ENCODE measurements at places on chromosomes 16 and 17. TPM values are rescaled to one million over a fixed set of nuclear protein-coding genes. Genes with fewer than 3 reads are reported as not detected.

ESRP2 gene
- total RNA-seq, result 59.3 TPM

GRCh38 chr17:39174920-39175694, 9.1 kb upstream of the ARL5C start:
- DNase-seq, result peak; percentile 94
- H3K27me3 ChIP-seq, result no peaks in the 10 kb centered on the region
- H3K27ac ChIP-seq, result no peak overlapping the region
- peaks cover 11% of the 10 kb centered on the region for H3K36me3 ChIP-seq
- peak overlapping the region; percentile 50 for H3K4me3 ChIP-seq
- no peaks in the 10 kb centered on the region for H3K4me1 ChIP-seq

DNA sequence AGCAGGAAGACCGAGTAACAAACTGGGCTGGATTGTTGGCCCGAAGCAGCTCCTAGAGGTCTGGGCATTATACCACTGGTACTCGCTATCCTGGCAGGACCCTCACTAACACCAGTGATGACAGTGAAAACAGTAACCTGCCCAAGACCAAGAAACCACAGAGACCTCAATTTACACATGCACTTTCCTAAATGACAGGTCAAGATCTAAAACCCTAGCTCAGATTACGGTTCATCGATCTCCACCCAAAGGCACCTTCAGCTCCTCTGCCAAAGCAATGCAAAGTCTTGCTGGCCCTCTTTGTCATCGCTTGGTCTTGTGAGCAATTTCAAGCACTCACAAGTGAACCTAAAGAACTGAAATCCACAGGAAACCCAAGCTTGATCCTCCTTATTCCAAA, 1.5 kb downstream of the PIP4K2B start:
- H3K27ac ChIP-seq, result no peak overlapping the region
- no peak for DNase-seq
- peak overlapping the region; percentile 99 for H3K4me3 ChIP-seq
- H3K27me3 ChIP-seq, result no peaks in the 10 kb centered on the region
- H3K4me1 ChIP-seq, result no peaks in the 10 kb centered on the region

CDH5 gene
- total RNA-seq, result not detected

DNA sequence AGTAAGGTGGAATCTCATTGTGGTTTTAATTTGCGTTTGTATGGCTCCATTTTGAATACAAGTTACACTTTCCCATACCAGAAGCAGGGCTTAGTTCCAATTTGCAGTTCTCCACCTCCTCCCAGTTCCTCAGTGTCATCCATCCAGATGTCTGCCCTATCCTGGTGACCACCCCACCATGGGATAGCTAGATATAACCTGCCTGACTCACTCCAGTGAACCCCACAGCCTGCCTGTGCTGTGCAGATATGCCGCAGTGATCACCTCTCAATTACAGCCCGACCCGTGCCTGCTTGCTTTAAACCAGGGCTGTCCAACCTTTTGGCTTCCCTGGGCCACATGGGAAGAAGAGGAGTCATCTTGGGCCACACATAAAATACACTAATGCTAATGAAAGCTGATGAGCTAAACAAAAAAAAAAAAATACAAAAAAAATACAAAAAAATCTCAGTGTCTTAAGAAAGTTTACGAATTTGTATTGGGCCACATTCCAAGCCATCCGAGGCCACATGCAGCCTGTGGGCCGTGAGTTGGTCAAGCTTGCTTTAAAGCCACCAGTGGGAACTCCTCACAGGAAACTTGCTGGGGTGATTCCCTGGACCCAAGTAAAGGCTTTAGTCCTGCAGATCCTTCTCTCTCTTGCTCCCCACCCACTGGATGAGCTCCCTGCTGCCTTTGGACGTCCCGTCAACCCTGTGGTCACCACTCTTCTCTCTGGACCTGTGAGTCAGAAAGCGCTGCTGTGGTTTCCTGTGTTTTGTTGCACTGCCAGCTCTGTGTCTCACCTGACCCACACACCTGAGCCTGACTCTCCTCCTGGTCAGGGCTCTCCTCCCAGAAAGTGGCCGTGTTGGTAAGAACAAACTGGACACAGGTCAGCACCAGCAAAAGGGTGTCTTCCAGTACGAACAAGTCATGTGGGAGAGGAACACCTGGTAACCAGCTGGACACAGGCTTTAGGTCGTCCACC, 83.0 kb downstream of the EMP2 start:
- H3K27me3 ChIP-seq, result no peaks in the 10 kb centered on the region
- H3K4me3 ChIP-seq, result no peak overlapping the region
- no peak for DNase-seq
- H3K36me3 ChIP-seq, result peaks cover 17% of the 10 kb centered on the region

DNA sequence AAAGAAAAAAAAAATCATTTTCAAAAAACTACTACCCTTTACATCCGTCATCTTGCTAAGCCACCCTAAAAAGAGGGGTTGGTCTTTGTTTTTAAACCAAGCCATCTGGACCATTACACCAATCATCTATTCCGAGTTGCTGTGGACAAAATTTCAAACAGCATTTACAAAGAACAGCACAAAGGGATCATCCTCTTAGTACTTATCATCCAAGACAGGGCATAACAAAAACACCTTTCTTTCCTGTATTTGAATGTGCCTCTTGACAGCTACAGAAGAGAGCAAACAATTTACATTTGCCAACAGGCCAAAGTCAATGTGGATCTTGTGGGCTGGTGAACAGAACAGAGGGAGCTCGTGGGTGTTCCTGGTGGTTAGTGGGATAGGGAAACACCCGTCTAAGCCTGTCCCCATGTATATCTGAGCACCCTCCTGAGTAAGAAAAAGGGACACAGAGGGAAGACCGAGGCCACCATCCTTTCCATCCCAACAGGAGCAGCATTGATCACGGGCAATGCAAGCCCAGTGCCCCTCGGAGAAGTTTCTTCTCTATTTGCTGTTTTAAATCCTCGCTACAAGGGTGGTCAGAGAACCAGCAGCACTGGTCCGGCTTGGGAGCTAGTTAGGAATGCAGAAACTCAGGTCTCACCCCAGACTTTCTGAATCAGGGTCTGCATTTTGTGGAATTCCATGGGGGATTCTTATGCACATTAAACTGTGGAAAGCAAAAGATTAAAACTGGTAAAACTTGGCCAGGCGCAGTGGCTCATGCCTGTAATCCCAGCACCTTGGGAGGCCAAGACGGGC, 1.9 kb downstream of the SLC39A11 start:
- H3K27ac ChIP-seq, result no peak overlapping the region
- H3K4me3 ChIP-seq, result peak overlapping the region; percentile 39
- H3K27me3 ChIP-seq, result no peaks in the 10 kb centered on the region
- H3K36me3 ChIP-seq, result peaks cover 13% of the 10 kb centered on the region
- H3K4me1 ChIP-seq, result no peaks in the 10 kb centered on the region

SMPD3 gene
- 0.94 TPM for total RNA-seq

- DNase-seq, result no peak
- no peak overlapping the region for H3K4me3 ChIP-seq
- H3K36me3 ChIP-seq, result no peaks in the 10 kb centered on the region
- H3K27ac ChIP-seq, result no peak overlapping the region
- H3K4me1 ChIP-seq, result peaks cover 4% of the 10 kb centered on the region
- H3K27me3 ChIP-seq, result no peaks in the 10 kb centered on the region
These were observed 3.9 kb upstream of the CCL2 start for GRCh38 chr17:34251186-34251585.

- DNase-seq, result no peak
- H3K27me3 ChIP-seq, result no peaks in the 10 kb centered on the region
- no peak overlapping the region for H3K4me3 ChIP-seq
- H3K36me3 ChIP-seq, result peaks cover 10% of the 10 kb centered on the region
These were observed 10.5 kb downstream of the PPM1D start for GRCh38 chr17:60610473-60610872.

GRCh38 chr17:77462090-77462489, 321.3 kb downstream of the SEC14L1 start:
- H3K36me3 ChIP-seq, result peaks cover 14% of the 10 kb centered on the region
- no peak overlapping the region for H3K27ac ChIP-seq
- no peak overlapping the region for H3K4me3 ChIP-seq
- H3K4me1 ChIP-seq, result no peaks in the 10 kb centered on the region
- no peak for DNase-seq

TOM1L1 gene
- 44.6 TPM for total RNA-seq

GRCh38 chr16:73545755-73546154, 497.8 kb upstream of the ZFHX3 start:
- no peak overlapping the region for H3K27ac ChIP-seq
- no peaks in the 10 kb centered on the region for H3K27me3 ChIP-seq
- H3K4me3 ChIP-seq, result no peak overlapping the region
- peaks cover 5% of the 10 kb centered on the region for H3K4me1 ChIP-seq
- no peak for DNase-seq
- H3K36me3 ChIP-seq, result no peaks in the 10 kb centered on the region

DNA sequence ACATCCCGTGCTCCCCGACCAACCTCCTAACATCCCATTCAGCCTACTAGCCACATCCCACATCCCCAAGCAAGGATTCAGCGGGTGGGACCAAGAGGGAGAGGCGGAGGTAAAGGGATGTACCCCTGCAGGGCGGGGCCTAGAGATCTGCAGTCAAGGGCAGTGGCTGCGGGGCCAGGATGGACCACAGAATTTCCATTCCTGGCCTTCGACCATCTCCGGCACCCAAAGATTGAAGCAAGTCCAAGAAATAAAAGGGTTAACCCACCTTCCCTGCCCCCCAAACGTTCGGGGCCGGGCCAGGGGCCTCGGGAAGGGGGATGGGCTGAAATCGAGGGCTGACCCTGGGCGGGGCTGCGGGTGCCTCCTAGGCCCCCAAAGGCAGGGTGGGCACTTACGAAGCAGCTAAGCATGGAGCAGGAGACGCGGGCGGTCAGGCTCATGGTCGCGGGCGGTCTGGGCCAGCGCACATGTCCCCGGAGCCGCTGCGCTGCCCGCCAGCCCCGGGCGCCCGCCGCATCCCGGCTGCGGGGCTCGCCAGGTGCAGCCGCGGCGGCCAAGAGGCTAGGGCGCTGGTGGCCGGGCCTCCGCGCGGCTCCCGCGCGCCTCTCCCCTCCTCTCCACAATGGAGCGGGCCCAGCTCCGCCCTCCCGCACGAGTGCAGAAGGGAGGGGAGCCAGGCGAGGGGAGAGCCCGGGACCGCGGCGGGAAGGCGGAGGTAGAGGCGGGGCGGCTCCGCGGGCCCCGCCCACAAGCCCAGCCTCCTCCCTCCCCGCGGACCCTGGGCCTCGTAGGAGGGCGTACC, at the start of gene MTMR4:
MTMR4 (minus strand) TSS at position 674 of the 805 bp plus-strand sequence; CDS start at position 443, 231 bp downstream.
- H3K27ac ChIP-seq, result no peak within 1 kb of the TSS
- no peaks in the 10 kb centered on the region for H3K27me3 ChIP-seq
- DNase-seq, result peak; percentile 97
- peak within 1 kb of the TSS; percentile 95 for H3K4me3 ChIP-seq

DNA sequence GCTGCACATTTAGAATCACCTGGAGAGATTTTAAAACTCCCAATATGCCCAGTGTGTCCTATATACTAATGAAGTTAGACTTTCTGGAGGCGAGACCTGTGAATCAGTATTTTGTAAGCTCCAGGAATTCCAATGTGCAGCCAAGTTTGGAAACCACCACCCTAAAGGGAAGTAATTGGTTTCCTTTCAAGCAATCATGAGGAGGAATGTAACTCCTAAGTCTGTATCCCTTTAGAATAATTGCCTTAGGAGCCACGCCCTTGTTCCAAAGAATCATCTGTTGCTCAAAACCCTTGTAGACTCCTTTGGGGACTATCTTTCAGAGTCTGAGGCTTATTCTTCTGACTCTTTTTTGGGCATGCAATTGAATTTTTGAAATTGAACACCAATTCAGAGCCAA, 84.4 kb downstream of the DNAH9 start:
- no peaks in the 10 kb centered on the region for H3K36me3 ChIP-seq
- no peak for DNase-seq
- H3K4me3 ChIP-seq, result no peak overlapping the region
- H3K27ac ChIP-seq, result no peak overlapping the region

VPS35L gene
- total RNA-seq, result 59.2 TPM

DNA sequence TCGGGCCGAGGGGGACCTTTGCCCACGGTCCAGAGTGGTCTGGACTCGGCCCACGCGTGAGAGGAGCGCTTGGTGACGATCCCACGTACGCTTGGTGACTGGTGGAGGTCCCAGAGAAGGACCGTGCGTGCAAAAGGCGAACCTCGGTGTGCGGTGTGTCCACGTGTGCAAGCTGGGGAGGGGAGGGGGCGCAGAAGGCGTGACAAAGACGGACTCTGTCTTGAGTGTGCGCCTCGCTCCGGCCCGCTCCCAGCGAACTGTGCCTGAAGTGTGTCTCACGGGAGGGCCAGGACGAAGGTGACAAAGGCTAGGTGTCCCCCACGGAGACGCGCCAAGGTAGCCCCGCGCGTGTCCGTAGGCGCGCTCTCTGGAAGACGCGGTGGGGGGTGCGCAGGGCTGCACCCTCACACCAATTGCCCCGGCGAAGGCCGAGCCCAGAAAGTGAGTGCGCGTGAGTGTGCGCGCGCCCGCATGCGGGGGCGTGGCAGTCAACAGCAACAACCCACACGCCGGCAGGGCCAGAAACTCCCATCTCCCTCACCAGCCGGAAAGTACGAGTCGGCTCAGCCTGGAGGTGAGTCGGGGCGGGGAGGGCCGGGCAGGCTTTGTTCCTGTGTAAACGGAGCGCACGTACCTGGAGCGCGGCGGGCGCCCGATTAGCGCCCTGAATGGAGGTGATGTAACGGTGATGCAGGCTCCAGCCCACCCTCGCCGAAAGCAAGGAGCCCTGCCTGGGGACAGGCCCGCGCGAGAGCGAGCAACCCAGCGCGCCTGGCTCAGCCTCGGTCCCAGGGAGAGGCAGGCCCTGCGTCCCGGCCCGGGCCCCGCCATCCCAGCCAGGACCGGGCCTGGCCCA, at the start of gene GPRC5C:
GPRC5C (plus strand) TSS at position 521 of the 856 bp plus-strand sequence. CDS start 7,689 bp downstream, outside the sequence.
- peaks cover 6% of the 10 kb centered on the region for H3K4me1 ChIP-seq
- no peaks in the 10 kb centered on the region for H3K36me3 ChIP-seq
- DNase-seq, result peak; percentile 91
- H3K27me3 ChIP-seq, result peaks cover 3% of the 10 kb centered on the region
- H3K4me3 ChIP-seq, result peak within 1 kb of the TSS; percentile 70

DNA sequence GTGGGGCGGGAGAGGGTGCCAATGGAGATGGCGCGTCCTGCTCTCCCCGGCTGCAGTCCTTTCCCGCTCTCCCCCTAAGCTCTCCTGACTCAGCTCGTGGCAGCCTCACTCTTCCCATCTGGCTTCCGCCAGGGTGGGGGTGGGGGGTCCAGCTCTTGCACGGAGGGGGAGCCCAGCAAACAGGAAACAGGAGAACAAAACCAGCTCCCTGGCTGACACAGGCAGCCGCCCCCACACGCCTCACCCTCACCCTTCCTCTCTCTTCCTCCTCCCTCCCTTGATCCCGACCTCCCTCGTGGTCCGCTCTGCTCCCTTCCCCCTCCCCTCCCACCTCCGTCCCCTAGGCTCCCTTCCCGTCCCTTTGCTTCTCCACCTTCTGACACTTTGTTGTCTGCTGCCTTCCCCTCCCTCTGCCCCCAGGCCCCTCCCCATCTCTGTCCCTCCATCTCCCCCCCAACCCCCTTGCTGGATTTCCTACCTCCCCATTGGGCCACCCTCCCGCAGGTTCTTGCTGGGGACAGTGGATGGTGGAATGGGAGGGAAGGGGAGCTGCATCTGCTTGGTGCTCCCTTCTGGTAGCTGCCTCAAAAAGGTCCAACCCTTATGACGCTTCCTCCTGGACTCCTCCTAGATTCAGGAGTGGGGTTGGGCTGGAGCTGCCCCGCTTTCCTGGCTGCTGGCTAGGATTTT, 23.7 kb downstream of the ARHGAP23 start:
- H3K4me3 ChIP-seq, result peak overlapping the region; percentile 79
- peaks cover 25% of the 10 kb centered on the region for H3K4me1 ChIP-seq
- peak overlapping the region; percentile 96 for H3K27ac ChIP-seq
- no peaks in the 10 kb centered on the region for H3K36me3 ChIP-seq
- DNase-seq, result peak; percentile 97

GRCh38 chr16:89167425-89167941, 4.1 kb upstream of the CDH15 start:
- no peaks in the 10 kb centered on the region for H3K4me1 ChIP-seq
- no peaks in the 10 kb centered on the region for H3K36me3 ChIP-seq
- no peak overlapping the region for H3K27ac ChIP-seq
- DNase-seq, result peak; percentile 96
- H3K27me3 ChIP-seq, result no peaks in the 10 kb centered on the region

- H3K27ac ChIP-seq, result no peak overlapping the region
- H3K36me3 ChIP-seq, result peaks cover 17% of the 10 kb centered on the region
- H3K27me3 ChIP-seq, result no peaks in the 10 kb centered on the region
- no peak overlapping the region for H3K4me3 ChIP-seq
These were observed 19.9 kb downstream of the SNX11 start for GRCh38 chr17:48127371-48128051.

KCNG4 gene
- total RNA-seq, result not detected
